ENCODE measurements at places on chromosomes 12 and 14.

GRCh38 chr14:100747021-100747586 lies 20.4 kb downstream of the DLK1 start:
- DNase-seq, result no peak

GRCh38 chr14:50943943-50944646 lies at the start of gene PYGL:
TSS of gene PYGL (minus strand) at chr14:50944483. CDS start at chr14:50944403, 80 bp downstream.
- no peak for DNase-seq

GRCh38 chr14:35046048-35046750 lies at the start of gene FAM177A1:
TSS of gene FAM177A1 (plus strand) at chr14:35046272. CDS start at chr14:35046464, 192 bp downstream.
- DNase-seq, result peak; percentile 97

- DNase-seq, result no peak
Observed at GRCh38 chr14:103416916-103417315, 31.7 kb downstream of the MARK3 start.

DNA sequence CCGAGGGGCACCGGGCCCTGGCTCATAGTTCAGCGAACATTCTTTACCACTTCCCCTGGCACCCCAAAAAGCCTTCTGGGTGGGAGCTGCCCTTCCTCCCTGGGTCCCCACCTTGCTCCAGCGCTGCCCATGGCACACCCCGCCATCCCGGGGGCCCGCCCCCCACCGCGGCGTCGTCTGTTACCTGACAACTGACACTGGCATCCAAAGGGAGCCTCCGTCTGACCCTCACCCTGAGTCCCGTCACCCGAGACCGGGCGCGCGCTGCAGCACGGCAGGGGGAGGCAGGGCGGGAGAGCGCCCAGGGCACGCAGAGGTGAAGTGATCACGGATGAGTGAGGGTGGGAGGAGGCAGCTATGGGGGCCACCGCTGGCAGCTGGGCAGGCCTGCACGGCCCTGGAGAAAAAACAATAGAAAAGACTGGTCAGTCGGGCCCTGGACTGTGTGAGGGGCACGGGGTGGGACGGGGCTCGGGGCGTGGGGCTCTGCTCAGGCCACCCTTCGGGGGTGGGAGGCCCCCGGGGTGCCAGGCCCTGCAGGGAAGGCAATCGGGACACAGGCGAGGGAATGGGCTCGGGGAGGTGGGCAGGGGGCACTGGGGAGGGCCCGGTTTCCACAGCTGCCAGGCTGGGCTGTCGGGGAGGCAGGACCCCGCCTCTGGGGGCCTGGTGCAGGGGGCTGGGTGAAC lies 40.7 kb downstream of the BCL11B start:
- no peak for DNase-seq

GRCh38 chr14:30227436-30227835 lies 299.8 kb upstream of the PRKD1 start:
- no peak for DNase-seq

DNA sequence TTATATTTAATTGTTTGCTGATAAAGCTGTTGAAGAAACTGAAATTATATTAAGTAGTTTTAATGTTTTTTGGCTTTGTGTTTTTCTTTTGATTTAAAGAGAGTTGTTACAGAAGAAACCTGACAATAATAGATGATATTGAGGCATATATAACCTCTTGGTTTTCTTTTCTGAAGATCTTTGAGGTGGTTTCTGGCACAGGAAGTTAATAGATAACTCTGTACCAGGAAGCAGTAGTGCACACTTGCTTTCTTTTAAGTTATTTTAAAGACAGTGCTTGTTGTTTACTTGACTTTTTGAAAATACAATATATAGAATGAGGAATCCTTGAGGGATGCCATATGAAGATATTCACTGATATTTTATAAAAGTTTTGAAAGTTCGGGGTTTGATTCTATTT lies 209.0 kb upstream of the FBXO33 start:
- no peak for DNase-seq

- no peak for DNase-seq
Observed at GRCh38 chr12:94609917-94610443, 40.4 kb downstream of the TMCC3 start.

DNA sequence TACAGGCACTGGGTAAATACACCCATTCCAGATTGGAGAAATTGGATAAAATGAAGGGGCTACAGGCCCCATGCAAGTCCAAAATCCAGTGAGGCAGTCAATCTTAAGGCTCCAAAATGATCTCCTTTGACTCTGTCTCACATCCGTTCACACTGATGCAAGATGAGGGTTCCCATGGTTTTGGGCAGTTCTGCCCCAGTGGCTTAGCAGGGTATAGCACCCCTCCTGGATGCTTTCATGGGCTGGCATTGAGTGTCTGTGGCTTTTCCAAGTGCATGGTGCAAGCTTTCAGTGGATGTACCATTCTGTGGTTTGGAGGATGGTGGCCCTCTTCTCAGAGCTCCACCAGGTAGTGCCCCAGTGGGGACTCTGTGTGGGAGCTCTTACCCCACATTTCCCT lies 427.2 kb downstream of the TRHDE start:
- DNase-seq, result no peak

- DNase-seq, result no peak
Observed at GRCh38 chr12:42180990-42181596, 36.4 kb upstream of the GXYLT1 start.

GRCh38 chr14:34174973-34175372 lies 224.1 kb upstream of the EGLN3 start:
- no peak for DNase-seq

DNA sequence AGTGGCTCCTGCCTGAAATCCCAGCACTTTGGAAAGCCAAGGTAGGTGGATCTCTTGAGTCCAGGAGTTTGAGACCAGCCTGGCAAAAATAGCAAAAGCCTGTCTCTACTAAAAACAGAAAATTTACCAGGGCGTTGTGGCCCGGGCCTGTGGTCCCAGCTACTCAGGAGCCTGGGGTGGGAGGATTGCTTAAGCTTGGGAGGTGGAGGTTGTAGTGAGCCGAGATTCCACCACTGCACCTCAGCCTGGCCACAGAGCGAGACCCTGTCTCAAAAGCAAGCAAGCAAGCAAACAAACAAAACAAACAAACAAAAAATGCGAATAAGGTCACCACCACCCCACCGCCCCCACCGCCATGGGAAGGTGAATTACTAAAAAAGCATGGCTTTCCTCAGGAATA lies 238.7 kb downstream of the ATXN7L3B start:
- no peak for DNase-seq

GRCh38 chr12:54390668-54391551 lies 6.4 kb upstream of the ZNF385A start:
- peak; percentile 59 for DNase-seq

GRCh38 chr12:69966409-69966808 lies 141.4 kb downstream of the MYRFL start:
- no peak for DNase-seq

GRCh38 chr12:51217133-51217967 lies 512 bp downstream of the POU6F1 start:
- DNase-seq, result peak; percentile 32

GRCh38 chr12:58819985-58820384 lies 100.3 kb downstream of the LRIG3 start:
- no peak for DNase-seq

- DNase-seq, result no peak
Observed at GRCh38 chr12:108967869-108968540, 52.9 kb downstream of the SVOP start.

DNA sequence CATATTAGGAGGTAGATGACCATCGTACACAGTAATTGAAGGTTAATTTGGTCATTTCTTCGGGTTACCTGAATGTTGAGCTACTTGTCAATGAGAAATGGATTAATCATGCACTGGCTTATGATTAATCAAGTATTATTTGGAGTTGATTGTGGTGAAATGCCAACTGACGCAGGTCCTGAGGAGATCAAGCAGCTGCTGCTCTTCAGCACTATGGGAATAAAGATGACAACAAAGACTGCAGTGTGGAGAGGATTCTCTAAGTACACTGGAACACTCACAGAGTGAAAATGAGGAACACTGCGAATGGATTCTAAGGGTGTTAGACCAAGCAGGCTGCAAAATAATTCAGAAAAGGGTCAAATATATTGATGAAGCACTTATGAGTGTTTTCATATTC lies 202.8 kb upstream of the DIO2 start:
- DNase-seq, result no peak

DNA sequence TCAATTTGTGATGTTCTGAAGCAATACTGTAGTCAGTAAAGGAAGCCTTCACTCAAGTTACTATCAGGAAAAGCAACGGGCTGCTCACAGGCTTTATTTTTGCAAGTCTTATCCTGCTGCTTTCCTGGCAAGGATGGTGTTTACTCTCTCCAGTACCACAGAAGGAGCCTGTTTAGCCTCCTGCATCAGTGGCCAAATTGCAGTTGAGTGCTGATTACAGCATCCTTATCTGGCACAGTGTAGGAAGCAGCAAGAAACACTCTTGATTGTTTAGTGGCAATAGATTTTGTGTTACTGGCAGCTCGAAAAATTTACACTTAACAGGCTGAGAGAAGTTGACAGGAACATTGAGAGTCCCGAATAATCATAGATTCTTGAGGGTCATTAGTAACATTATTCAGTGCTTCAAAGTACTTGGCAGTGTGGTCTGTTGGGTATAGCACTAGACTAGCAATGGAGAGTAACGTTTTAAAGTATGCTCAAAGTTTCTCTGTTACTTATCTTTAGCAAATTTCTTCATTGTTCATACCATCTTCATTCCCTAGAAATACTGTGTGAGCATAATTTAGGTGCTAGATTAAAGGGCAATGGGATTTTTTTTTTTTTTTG lies 11.7 kb downstream of the TULP3 start:
- DNase-seq, result no peak

- DNase-seq, result no peak
Observed at GRCh38 chr12:24955389-24955788, 6.5 kb upstream of the BCAT1 start.

DNA sequence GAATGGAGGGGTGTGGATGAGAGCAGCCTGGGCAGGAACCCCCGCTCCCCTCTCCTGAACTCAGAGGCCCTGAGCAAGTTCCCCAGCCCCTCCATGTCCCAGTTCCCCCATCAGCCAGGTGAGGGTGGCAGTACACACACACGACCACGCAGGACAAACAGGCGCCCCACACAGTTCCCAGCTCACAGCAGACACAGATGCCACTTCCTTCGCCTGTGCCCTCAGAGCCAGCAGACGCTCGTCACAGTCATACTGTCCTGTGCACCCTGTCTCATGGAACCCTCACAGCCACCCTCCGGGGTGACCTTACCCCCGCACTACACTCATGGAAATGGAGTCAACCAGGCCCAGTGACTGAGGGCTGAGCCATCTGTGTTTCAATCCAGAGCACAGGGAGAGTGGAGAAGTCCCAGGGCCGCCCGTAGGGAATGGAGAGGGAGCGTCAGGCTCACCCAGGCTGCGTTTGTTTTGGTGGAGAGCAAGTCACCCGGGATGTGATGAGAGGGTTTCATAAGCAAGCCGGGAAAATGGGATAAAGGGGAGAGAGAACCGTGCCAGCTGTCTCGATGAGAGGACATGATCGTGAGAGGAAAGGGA lies 47.5 kb upstream of the DYNC1H1 start:
- no peak for DNase-seq

GRCh38 chr14:37447883-37448391 lies 147.1 kb downstream of the FOXA1 start:
- DNase-seq, result no peak

- no peak for DNase-seq
Observed at GRCh38 chr12:16297521-16297920, 20.0 kb upstream of the SLC15A5 start.

DNA sequence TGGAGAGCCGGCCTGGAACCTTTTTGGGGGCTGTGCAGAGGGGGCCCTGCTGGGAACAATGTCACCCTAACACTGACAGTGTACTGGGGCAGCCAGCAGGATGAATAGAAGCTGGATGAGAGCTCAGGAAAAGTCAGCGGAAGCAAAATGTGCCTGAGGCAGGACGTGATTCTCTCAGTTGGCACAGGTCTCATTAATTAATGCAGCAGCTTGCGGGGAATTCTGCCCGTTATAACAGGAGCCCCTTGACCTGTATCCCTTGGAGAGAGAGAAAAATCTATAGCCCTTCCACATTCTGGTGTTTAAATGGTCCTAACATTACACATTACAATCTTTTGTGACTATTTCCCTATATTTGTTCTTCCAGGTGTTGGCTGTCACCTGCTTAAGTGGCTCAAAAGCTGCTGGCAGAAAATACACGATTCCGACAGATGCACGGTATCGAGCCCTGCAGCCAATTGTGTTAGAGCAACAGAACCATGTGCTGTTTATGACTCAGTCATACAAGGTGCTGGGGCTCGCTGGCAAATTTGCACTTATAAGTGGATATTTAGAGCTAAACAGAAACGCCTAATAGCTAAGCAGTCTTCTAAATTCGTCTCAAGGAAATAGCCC lies 854.7 kb downstream of the AACS start:
- DNase-seq, result no peak

GRCh38 chr12:2391740-2392331 lies 339.0 kb downstream of the CACNA1C start:
- no peak for DNase-seq

- no peak for DNase-seq
Observed at GRCh38 chr14:81172353-81172752, 48.4 kb downstream of the GTF2A1 start.

GRCh38 chr12:18242380-18243089 lies 18.8 kb upstream of the PIK3C2G start:
- no peak for DNase-seq

GRCh38 chr14:98822917-98823316 lies 449.1 kb downstream of the BCL11B start:
- no peak for DNase-seq

GRCh38 chr12:91991399-91992187 lies 154.1 kb downstream of the BTG1 start:
- DNase-seq, result no peak

GRCh38 chr12:119311878-119312277 lies 22.7 kb upstream of the CCDC60 start:
- no peak for DNase-seq

DNA sequence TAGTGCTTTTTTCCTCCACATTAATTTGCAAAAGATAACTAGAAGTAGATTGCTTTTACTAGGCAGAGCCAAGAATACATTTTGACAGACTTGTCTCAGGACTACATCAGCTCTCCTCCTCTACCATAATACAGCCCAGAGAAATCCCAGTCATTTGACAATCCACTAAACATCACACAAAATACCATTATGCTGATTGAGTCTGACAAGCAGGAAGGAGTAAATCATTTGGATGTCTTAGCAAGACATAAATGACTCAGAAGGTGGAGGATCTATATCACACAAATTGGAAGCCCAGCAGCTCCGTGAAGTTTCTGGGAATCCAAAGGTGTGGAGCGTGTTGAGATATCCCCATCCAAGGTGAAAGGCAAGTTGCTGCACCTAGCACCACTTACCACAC lies 75.4 kb upstream of the FKBP4 start:
- no peak for DNase-seq

DNA sequence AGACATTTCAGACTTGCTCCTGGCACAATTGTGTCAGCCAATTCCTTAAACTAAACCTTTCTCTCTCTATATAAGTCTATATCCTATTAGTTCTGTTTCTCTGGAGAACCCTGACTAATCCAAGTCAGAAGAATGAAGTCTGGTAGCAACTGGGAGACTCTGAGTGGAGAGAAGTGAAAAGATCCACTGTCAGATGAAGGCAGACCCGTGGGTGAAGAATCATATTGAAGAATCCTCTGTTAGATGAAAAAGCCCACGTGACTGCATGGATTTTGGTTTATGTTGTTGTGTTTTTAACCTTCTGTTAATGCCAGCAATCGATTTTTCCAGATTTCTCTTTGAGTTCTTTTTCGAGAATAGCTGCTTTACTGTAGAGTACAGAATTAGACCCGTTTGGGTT lies 29.5 kb upstream of the APOLD1 start:
- DNase-seq, result no peak

- DNase-seq, result no peak
Observed at GRCh38 chr12:106138633-106139421, at the start of gene NUAK1. TSS of gene NUAK1 (minus strand) at chr12:106138954. CDS start at chr12:106138653, 301 bp downstream.
